A549 treated with CORT108297 at 1 μM for 4 hours (cell line): ENCODE measurements at places on chromosomes 2 and 18. TPM values are rescaled to one million over a fixed set of nuclear protein-coding genes. Genes with fewer than 3 reads are reported as not detected.

Gene NLRC4
- not detected in 5 replicates for total RNA-seq

Gene ACADL
- 0.03 to 0.08 TPM (median 0.07 TPM) in 3 of 5 replicates, not detected in the others for total RNA-seq

Gene VWA3B
- 0.06 to 0.26 TPM (median 0.09 TPM) in 5 replicates for total RNA-seq

Gene NAT8
- total RNA-seq = not detected in 5 replicates

Gene CHRNG
- total RNA-seq = not detected in 5 replicates

Gene HDHD2
- 8.0 to 10.8 TPM (median 9.4 TPM) in 5 replicates for total RNA-seq

Gene KATNAL2
- total RNA-seq = 1.7 to 3.3 TPM (median 1.8 TPM) in 5 replicates

Gene EPHA4
- total RNA-seq = 0.49 to 1.1 TPM (median 0.72 TPM) in 5 replicates

Gene DTNA
- total RNA-seq = 0.14 to 0.29 TPM (median 0.23 TPM) in 5 replicates
